ENCODE measurements at places on chromosomes 4 and X.

- DNase-seq: peak; percentile 90
Observed at GRCh38 chr4:168487282-168488035, 7.2 kb upstream of the DDX60L start.

- no peak for DNase-seq
Observed at GRCh38 chr4:20431543-20431951, 179.8 kb downstream of the SLIT2 start.

DNA sequence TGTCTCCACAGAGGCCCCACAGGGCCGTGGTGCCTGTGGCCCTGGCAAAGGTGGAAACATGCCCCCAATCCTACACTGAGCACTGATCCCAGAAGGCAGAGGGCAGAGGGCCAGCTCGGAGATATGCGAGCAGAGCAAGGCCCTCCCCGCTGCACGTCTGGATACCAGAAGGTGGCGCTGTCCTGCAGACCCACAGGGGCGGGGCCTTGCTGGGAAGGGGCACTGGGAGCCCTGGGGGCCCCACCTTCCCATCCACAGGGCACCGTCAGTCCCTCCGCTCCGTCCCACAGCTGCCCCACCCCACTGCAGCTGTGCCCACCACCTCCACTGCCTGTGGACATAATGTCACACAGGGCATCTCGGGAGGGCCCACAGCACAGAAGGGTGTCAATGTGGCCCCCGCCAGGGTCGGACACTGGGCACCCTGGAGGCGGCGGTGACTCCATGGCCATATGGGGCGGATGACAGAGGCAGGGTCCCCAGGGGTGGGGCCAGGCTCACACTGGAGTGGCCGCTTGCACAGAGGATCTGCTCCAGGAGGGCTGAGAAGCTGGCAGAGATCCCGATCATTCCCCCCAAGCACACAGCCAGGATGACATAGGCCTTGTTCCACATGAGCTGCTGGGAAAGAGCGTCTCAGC lies 4.8 kb downstream of the SLC49A3 start:
- peak; percentile 30 for DNase-seq

DNA sequence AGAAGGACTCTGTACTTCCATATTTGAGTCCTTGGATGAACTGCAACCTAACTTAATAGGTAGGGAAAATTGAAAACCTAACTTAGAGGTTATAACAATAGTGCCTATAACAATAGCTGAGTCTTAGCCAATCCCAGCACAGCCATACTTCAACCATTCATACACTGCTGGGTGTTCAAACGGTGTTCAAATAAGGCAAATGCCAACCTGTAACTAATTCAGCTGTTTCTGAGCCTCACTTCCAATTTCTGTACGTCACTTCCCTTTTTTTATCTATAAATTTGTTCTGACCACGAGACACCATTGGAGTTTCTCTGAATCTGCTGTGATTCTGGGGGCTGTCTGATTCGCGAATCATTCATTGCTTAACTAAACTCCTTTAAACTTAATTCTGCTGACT lies 9.6 kb upstream of the GRSF1 start:
- no peak for DNase-seq

DNA sequence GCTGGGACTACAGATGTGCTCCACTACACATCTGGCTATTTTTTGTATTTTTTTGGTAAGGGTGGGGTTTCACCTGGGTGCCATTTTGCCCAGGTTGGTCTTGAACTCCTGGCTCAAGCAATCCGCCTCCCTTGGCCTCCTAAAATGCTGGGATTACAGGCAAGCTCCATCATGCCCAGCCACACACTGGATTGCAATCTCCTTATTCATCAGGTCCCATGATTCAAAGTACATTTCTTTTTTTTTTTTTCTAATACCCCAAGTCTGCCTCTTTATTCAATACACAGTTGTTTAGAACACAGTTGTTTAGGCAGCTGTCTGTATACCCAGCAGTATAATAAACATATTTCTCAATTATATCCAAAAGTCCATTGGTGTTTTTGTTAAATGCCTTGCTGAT lies 130.3 kb upstream of the ARSJ start:
- peak; percentile 5 for DNase-seq

- DNase-seq: no peak
Observed at GRCh38 chrX:38006778-38007177, 425 bp downstream of the SYTL5 start.

DNA sequence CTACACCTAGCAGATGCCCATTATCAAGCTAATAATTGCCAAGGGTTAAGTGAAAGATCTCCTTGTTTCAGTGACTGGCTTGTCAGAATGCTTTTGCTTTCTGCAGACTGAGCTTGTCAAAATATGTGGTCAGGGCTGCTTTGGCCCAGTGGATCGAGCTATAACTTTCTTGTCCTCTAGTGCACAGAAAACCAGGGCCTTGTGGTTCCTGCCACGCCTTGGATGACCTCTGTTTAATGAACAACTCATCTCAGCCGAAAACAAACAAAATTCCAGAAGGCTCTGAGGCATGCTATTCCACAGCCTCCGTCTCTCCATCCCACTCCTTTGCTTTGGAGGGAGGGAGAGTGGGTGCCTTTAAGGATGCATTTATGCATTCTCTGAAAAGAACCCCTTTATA lies 11.3 kb downstream of the EVC start:
- DNase-seq: peak; percentile 100

DNA sequence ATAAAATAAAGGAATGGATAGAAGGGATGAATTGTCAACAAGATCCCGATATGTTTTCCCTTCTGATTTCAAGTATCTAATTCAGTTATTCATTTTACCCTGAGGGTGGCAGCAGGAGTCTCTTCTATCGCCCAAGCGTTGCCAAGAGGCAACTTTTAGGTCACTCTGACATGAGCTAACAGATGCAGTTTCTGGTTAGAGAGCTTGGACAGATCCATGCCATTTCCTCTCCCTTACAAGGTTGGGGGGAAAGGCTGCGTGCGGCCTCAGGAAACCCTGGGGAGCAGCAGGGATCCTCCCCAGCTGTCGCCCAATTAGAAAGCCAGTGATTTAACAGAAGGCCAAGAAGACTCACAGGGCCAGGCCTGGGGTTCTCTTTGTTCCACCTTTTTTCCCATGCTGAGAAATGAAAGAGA lies 35.3 kb upstream of the WAS start:
- peak; percentile 42 for DNase-seq

DNA sequence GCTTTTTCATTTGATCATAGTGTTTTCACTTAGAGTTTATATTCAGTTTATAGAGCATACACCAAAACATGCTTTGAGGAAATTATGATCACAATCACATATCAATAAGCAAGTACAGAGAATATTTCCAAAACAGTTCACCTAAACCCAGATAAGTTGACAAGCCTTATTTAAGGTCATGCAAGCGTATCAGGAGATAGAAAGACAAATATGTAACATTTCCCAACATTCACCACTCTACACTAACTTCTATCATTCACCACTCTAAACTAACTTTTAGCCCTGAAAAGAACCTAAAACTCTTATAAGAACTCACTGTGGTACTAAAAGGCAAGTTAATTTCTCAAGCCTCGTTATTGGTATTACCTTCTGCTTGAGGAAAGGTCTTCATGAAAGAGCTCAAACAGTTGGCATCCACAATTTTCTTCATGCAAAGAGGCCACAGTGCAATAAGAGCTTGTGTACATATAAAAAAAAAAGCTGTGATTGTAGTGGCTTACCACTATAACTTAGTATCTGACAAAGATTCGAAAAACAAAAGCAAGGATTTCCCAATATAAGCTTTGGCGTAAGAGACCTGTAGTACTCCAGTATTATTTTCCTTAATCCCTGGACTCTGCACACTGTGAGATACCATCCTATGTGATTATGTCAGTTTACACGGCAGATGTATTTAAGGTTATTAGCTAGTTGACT lies 903.3 kb downstream of the STIM2 start:
- no peak for DNase-seq

GRCh38 chr4:85970535-85970934 lies 389.3 kb downstream of the MAPK10 start:
- no peak for DNase-seq

- DNase-seq: no peak
Observed at GRCh38 chr4:16165931-16166330, 60.3 kb downstream of the TAPT1 start.

DNA sequence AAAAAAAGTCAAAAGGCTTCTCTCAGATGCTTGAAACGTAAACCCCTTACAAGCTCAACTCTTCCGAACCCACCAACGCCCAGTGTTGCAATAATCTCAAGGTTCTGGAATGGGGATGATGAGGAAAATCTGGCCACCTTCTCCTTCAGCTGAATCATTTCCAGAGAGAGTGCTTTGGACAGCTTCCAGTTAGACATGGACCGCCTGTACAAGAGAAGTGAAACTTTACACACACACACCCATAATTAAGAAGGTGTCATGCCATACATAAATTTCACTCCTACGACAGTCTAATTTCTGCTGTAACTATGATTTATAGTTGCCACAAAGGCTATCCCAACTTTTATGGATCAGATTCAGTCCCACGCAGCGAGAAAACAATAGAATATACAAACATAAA lies 72.3 kb downstream of the PRKG2 start:
- peak; percentile 19 for DNase-seq

GRCh38 chr4:45580334-45580733 lies 543.5 kb downstream of the GABRG1 start:
- DNase-seq: no peak

DNA sequence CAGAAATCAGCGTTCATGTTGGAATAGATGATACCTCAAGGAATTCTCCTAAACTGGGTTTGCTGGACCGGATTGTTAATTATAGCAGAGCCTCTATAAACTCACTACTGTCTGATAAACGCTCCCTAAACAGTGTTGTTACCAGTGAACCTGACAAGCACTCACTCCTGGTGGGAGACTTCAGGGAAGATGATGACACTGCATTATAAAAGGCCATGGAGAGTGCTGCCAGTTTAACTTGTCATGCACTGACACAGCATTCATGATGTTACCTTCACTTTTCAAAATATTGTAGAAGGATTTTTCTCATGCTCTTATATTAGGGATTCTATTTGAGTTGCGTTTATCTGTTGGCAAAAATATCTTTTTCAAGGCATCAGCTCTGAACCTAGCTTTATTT lies 57.7 kb upstream of the PGK1 start:
- no peak for DNase-seq

DNA sequence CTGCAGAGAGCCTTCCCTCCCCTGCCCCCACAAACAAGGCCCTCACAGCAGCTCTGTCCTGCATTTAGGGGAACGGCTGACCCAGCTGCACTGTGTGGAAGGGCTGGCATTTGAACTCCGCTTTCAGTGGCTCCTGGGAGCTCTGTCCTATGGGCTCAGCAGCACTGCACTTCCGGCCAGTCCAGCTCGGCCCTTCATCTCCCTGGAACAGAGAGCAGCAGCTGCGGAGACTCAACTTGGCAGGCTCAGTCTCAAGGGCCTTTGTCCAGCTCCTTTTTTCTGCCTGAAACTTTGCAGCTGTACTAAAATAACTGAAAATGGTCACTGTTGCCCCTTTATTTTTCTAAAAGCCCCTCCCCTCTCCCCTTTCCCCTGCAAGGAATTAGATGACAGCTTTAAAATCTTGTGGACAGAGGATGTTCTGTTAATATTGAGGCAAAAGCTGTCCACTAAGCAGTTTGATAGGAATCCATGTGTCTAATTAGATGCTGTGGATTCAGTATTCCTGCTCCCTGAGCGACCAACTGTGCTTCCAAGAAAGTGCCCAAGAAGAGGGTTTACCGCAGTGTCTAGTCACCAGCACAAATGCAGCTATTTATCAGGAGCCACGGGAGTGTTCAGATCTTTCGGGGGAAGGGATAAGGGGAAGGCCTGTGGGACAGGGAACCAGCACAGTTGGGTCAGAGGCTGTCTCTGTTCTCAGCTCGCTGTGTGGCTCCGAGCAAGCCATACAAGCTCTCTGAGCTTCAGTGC lies 133.1 kb downstream of the AFAP1 start:
- no peak for DNase-seq

DNA sequence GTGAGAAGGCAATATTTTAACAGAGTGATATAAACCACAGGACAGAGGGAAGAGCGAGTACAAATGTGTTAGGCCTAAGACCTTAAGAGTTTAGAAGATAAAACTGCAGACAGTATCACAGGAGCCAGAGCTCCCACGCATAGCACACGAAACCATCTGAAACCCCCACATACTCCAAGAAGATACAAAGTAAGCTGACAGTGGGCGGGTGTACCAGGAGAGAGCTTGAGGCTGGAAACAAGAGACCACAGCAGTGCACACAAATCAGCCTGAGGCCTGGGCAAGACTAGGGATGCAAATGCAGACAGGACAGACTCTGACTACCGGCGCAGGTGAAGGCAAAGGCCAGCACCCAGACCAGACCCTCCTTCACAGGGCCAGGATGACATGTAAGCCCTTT lies 54.1 kb upstream of the ARHGAP24 start:
- no peak for DNase-seq

GRCh38 chr4:68183417-68183816 lies 53.7 kb upstream of the TMPRSS11F start:
- no peak for DNase-seq

- DNase-seq: peak; percentile 35
Observed at GRCh38 chr4:83320548-83320947, 14.1 kb downstream of the HPSE start.
